ENCODE measurements at places on chromosomes 1 and 21. TPM values are rescaled to one million over a fixed set of nuclear protein-coding genes. Genes with fewer than 3 reads are reported as not detected.

- no peaks in the 10 kb centered on the region for H3K36me3 ChIP-seq
- no peak overlapping the region for H3K27ac ChIP-seq
Measured at GRCh38 chr1:221246628-221247415, 367.6 kb downstream of the HLX start.

DNA sequence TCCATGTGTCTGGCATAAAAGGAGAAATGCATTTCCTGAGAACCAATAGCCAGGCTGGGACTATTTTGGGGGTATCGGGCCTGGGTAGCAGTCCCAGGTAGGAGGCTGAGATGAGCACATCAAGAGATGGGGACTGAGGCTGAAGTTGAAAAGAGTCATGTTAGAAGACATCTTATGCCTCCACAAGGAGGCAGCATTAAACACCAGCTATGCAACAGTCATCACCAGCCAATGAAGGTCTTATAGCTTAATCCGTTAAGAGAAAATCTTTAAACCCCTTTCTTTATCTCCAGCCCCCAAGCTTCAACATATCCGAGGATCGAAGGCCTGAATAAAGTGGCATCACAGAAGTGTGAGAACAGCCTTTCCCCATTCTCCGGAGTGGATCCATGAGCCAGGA is 640.7 kb upstream of the PTBP2 start:
- no peaks in the 10 kb centered on the region for H3K27me3 ChIP-seq
- H3K27ac ChIP-seq: no peak overlapping the region
- no peaks in the 10 kb centered on the region for H3K36me3 ChIP-seq
- H3K4me3 ChIP-seq: no peak overlapping the region
- peak; percentile 9 for DNase-seq

DNA sequence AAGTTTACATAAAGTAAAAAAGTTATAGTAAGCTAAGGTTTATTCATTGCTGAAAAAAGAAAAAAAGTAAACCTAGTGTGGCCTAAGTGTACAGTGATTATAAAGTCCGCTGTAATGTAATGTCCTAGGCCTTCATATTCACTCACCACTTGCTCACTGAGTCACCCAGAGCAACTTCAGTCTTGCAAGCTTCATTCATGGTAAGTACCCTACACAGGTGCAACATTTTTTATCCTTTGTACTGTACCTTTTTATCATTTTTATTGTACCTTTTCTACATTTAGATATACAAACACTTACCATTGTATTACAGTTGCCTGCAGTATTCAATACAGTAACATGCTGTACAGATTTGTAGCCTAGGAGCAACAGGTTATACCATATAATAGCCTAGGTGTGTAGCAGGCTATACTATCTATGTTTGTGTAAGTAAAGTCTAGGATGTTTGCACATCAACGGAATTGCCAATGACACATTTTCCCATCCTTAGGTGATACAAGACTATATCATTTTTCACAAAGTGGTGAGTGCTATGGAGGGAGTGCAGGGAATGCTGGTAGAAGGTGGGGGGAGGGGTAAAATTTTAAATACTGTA is 58.0 kb upstream of the DMRTA2 start:
- no peak for DNase-seq
- no peaks in the 10 kb centered on the region for H3K36me3 ChIP-seq
- H3K27me3 ChIP-seq: no peaks in the 10 kb centered on the region
- no peak overlapping the region for H3K4me3 ChIP-seq
- H3K4me1 ChIP-seq: no peaks in the 10 kb centered on the region

- H3K27me3 ChIP-seq: no peaks in the 10 kb centered on the region
- no peak for DNase-seq
- no peak overlapping the region for H3K27ac ChIP-seq
- peak overlapping the region; percentile 86 for H3K4me3 ChIP-seq
- H3K4me1 ChIP-seq: peaks cover 24% of the 10 kb centered on the region
Measured at GRCh38 chr1:241638099-241638682, 2.0 kb downstream of the CHML start.

GRCh38 chr21:17498586-17498985 is 14.3 kb upstream of the CXADR start:
- H3K36me3 ChIP-seq: no peaks in the 10 kb centered on the region
- no peaks in the 10 kb centered on the region for H3K27me3 ChIP-seq
- H3K4me1 ChIP-seq: no peaks in the 10 kb centered on the region

GRCh38 chr21:45075596-45076244 is 1.3 kb downstream of the ADARB1 start:
- peak overlapping the region; percentile 87 for H3K4me3 ChIP-seq
- DNase-seq: no peak
- peak overlapping the region; percentile 71 for H3K27ac ChIP-seq
- no peaks in the 10 kb centered on the region for H3K27me3 ChIP-seq

GRCh38 chr1:180252638-180253536 is 22.8 kb downstream of the LHX4 start:
- no peaks in the 10 kb centered on the region for H3K4me1 ChIP-seq
- no peaks in the 10 kb centered on the region for H3K36me3 ChIP-seq
- DNase-seq: peak; percentile 75
- H3K27ac ChIP-seq: no peak overlapping the region

GRCh38 chr1:69167876-69168275 is 399.8 kb upstream of the LRRC7 start:
- no peaks in the 10 kb centered on the region for H3K36me3 ChIP-seq
- H3K27me3 ChIP-seq: no peaks in the 10 kb centered on the region
- no peak for DNase-seq

DNA sequence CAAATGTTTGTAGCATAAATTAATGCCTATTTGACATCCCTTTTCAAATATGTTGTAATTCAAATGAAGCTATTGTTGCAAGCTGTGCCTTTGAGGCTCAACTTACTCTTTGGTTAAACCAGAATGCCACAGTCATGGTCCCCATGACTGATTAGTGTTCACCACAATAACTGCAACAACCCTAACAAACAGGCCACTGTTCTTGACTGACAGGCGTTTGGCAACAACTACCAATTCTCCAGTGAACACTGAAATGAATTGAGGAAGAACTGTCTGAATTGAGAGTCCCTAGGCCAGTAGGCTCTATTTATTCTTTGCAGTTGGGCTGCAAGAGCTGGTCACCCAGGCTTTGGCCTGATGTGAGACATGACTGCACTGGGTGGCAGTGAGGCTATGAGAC is 6.6 kb upstream of the TMEM167B start:
- H3K4me3 ChIP-seq: no peak overlapping the region
- no peaks in the 10 kb centered on the region for H3K4me1 ChIP-seq
- no peaks in the 10 kb centered on the region for H3K36me3 ChIP-seq
- no peak overlapping the region for H3K27ac ChIP-seq
- no peaks in the 10 kb centered on the region for H3K27me3 ChIP-seq

DNA sequence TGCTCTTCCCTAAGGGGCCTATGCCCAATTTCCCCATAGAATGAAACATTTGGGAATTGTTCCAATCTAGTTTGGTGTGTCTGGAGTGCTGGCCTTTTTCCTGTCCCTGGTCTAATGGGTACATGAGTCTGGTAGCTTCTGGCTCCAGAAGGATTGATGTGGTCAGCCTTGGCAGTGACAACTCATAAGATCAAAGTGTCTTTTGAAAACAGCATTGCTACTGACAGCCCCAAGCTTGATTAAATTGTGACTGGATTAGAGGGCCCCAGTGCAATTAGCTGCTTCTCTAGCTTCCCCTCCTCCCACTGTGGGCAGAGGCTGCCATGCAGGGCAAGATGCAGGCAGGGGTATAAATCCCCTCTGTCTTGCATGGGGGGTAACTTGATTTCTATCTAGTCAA is 130.9 kb downstream of the UCK2 start:
- no peak overlapping the region for H3K4me3 ChIP-seq
- no peaks in the 10 kb centered on the region for H3K36me3 ChIP-seq
- H3K27me3 ChIP-seq: peaks cover 3% of the 10 kb centered on the region
- no peaks in the 10 kb centered on the region for H3K4me1 ChIP-seq

DNA sequence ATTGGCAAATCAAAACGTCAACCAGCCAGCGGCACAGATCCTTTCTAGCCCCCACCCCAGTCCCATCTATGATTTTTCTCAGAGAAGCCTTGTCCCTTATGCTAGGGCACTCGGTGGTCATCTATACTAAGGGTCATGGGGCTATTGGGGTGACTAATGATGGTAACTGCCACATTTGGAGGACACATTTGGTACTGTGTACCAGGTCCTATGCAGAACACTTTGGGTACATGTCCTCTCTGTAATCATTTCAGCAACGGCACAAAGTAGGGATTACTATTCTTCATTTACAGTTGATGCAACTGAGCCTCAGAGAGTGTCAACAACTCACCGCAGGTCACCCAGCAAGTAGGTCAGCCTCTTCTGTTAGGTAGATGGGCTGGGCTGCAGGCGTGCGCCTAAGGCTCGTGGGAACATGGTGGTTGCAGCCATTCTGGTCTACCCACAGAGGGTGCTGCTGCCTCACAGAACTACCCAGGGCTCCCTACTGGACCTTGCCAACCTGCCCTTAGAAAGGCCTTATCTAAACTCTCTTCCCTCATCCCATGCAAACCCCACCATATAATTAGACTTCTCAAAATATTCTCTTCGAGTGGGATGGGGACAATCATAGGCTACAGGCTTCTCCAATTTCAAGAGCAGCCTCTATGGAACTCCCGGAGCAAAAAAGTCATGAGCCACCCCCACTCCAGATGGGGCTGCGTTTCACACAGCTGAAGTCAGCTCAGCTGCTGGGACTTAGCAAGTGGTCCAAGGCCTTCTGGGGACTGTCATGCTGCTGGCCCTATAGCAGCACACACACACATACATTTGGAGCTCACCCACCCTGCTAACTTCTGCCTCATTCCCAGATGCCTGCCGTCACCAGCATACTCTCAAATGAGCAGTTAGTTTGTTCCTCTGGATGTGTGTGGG is 5.8 kb upstream of the SDHB start:
- peak; percentile 86 for DNase-seq
- H3K27ac ChIP-seq: no peak overlapping the region
- H3K4me1 ChIP-seq: no peaks in the 10 kb centered on the region
- no peak overlapping the region for H3K4me3 ChIP-seq

GRCh38 chr1:234899041-234899729 is 229.5 kb downstream of the TOMM20 start:
- H3K27ac ChIP-seq: peak overlapping the region; percentile 95
- H3K36me3 ChIP-seq: no peaks in the 10 kb centered on the region
- peaks cover 10% of the 10 kb centered on the region for H3K4me1 ChIP-seq
- no peaks in the 10 kb centered on the region for H3K27me3 ChIP-seq
- peak; percentile 69 for DNase-seq
- H3K4me3 ChIP-seq: no peak overlapping the region

GRCh38 chr1:230728710-230729392 is 14.9 kb upstream of the AGT start:
- no peak overlapping the region for H3K4me3 ChIP-seq
- no peak for DNase-seq
- peak overlapping the region; percentile 41 for H3K27ac ChIP-seq
- H3K27me3 ChIP-seq: no peaks in the 10 kb centered on the region

GRCh38 chr1:110281363-110282290 is 57.5 kb upstream of the RBM15 start:
- DNase-seq: no peak
- H3K27me3 ChIP-seq: no peaks in the 10 kb centered on the region
- H3K27ac ChIP-seq: no peak overlapping the region
- H3K4me1 ChIP-seq: no peaks in the 10 kb centered on the region

GRCh38 chr21:36419996-36420395 is 34.8 kb downstream of the CHAF1B start:
- no peaks in the 10 kb centered on the region for H3K36me3 ChIP-seq
- H3K4me3 ChIP-seq: no peak overlapping the region
- no peaks in the 10 kb centered on the region for H3K27me3 ChIP-seq

- H3K27me3 ChIP-seq: no peaks in the 10 kb centered on the region
- no peaks in the 10 kb centered on the region for H3K36me3 ChIP-seq
Measured at GRCh38 chr1:209063767-209064659, 519.5 kb upstream of the CAMK1G start.

DNA sequence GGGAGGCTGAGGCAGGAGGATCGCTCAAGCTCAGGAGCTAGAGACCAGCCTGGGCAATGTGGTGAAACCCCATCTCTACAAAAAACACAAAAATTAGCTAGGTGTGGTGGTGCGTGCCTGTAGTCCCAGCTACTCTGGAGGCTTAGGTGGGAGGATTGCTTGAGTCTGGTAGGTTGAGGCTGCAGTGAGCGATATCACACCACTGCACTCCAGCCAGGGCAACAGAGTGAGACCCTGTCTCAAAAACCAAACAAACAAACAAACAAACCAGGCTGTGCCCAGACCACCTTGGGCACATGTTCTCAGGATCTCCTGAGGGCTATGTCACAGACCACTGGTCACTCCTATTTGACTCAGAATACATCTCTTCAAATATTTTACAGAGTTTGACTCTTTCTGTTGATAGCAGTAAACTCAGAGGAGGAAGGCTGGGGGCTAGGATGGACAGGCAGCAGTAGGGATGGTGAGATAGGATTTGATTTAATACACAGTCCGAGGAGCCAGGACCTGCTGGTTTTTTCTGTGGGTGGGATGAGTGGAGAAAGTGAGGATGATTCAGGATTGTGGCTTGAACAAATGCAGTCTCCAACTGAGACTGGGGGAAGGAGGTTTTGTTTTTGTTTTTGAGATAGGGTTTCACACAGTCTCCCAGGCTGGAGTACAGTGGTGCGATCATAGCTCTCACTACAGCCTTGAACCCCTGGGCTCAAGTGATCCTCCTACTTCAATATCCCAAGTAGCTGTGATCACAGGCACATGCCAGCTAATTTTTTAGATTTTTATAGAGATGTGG is 46.5 kb downstream of the OLFML3 start:
- no peaks in the 10 kb centered on the region for H3K36me3 ChIP-seq
- no peak overlapping the region for H3K4me3 ChIP-seq
- H3K4me1 ChIP-seq: peaks cover 19% of the 10 kb centered on the region

- no peak overlapping the region for H3K4me3 ChIP-seq
- no peak overlapping the region for H3K27ac ChIP-seq
Measured at GRCh38 chr1:213933336-213933735, 54.4 kb upstream of the PROX1 start.

DNA sequence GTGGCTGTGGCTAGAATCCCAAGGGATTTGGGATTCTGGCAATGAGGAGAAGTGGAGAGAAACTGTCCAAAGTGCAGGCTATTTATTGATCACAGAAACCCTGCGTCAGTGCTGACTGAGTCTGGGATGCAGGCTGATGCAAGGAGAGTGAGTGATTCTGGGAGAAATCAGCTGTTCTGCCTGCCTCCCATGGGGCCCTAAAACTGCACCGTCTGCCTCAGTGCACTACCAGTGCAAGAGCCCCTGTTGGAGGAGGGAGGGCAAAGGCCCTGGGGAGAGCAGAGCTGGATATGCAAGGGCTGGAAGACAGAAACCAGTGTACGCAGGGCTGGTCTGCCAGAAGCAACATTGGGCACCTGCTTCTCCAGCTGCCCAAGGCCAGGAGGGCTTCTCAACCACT is 42.6 kb downstream of the C1orf198 start:
- H3K27ac ChIP-seq: peak overlapping the region; percentile 74
- H3K27me3 ChIP-seq: no peaks in the 10 kb centered on the region
- H3K36me3 ChIP-seq: no peaks in the 10 kb centered on the region
- no peak overlapping the region for H3K4me3 ChIP-seq
- no peak for DNase-seq

- no peak for DNase-seq
- peak overlapping the region; percentile 92 for H3K27ac ChIP-seq
- no peaks in the 10 kb centered on the region for H3K27me3 ChIP-seq
Measured at GRCh38 chr1:164601399-164602100, 42.6 kb downstream of the PBX1 start.

Gene RAB3GAP2
- total RNA-seq: 31.6 TPM

Gene USP48
- 39.5 TPM for total RNA-seq

Gene FCRL1
- total RNA-seq: not detected

Gene NPR1
- total RNA-seq: 2.8 TPM

Gene GPR153
- total RNA-seq: 6.9 TPM

Gene SHISA4
- 9.6 TPM for total RNA-seq

Gene IFFO2
- total RNA-seq: 8.1 TPM

Gene KIAA0040
- total RNA-seq: 8.3 TPM

Gene WNT4
- total RNA-seq: 1.7 TPM
